Calu3 (cell line): ENCODE measurements at places on chromosomes 7 and 10.

DNA sequence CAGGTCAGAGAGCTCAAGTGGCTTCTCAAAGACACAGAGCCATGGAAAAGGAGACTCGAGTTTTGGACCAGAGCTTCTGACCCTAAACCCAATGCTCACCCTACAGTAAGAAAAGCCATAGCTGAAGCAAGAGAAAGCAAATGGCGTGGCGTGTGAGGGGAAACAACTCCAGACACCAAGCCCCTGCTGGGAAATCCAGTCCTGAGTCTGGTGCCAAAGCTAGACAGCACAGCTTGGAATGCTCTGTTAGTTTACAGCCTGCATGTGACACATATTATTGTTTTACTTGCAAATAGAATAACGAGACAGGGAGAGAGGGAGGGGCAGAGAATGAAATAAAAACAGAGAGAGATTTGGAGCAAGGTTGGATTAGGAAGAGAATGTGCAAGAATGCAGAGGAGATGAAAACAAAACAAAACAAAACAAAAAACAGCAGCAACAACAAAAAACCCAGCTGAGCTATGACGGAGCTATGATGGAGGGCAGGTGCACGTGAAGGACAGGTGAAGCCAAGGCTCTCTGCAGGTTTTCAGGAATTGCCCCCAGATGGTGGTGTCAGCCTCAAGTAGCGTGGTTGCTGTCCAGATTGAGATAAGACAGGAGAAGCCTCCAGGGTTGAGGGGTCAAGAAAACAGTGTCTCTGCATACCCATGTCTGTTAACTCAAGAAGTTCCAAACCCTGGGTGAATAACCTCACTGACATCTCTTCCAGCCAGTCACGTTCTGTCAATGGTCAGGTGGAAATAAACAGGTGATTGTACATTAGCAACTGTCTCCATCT is 69.7 kb upstream of the LRRC18 start:
- DNase-seq: no peak

GRCh38 chr10:99551158-99551557 is 18.4 kb downstream of the NKX2-3 start:
- no peak for DNase-seq

DNA sequence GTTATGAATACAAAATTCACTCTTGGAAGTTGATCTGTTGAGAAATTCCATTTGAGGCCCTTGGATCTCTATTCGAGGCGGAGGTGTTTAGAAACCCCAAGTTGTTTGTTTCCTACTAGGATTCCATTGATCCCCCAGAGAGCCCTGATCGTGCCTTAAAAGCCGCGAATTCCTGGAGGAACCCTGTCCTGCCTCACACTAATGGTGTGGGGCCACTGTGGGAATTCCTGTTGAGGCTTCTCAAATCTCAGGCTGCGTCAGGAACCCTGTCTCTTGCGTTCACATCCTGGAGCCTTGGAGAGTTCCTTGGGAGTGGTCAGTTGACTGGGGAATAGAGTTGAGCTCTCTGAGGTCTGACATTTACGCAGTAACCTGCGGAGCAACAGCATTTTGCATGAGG is 1.2 kb downstream of the CFAP69 start:
- DNase-seq: no peak

GRCh38 chr7:47777531-47778152 is 170.6 kb downstream of the PKD1L1 start:
- DNase-seq: no peak

GRCh38 chr7:155669717-155670505 is 25.4 kb downstream of the RBM33 start:
- no peak for DNase-seq

DNA sequence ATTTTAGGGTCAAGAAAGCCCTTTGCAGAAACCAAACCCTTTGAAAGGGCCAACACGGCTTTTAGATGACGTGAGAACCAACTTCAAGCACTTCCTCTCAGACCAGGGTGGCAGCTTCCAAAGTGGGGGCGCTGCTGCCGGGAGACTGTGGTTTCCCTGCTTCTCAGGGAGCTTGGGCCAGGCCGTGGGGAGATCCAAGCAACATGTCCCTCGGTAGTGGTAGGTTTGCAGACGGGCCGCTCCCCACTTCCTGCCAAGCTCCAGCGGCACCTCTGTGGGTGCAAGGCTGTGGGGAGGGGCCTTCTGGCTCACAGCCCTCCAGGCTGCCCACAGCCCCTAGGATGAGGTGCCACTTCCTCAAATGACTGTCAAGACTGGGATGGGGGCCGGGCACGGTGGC is 132.4 kb downstream of the FAM53B start:
- DNase-seq: no peak
